ENCODE measurements at places on chromosomes 1 and 21.
A peak's percentile ranks its signal among the peaks of the same experiment; 100 is the strongest.

DNA sequence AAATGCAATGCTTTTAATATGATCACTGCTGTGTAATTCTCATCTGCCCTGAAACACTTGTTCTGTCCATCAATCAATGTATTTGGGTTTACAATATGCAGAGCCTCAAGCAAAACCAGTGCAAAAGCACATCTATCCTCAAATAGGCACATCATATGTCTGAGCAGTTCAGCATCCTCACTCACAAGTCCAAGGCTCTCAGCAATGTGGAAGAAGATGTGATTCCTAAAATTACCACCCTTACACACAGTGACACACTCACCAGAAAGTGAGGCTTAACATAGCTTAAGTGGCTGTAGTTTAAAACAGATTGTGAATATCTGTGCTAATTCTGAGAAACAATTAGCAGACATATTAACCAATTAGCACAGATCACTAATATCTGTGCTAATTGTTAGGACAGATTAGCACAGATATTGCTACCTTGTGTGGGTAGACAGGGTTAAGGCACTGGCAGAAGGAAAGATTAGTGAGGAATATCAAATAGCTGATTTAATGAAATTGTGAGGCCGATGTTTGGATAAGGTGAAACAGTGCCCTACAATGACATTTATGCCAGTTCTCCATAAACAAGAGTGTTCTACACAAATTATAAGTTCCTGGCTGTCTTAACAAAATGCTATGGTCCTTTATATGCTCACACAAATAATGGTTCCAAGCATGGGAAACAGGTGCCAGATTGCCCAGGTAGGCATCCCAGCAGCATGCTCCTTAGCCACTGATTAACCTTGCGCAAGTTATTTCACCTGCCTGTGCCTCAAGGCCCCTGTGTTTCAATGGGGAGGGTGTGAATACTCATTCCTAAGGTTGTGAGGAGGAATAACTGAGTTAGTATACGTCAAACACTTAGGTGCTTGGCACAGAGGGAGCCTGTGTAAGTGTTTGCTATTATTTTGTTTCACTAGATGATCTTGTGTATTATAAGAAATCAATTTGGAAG lies 41.7 kb downstream of the MRPL39 start:
- no peak for DNase-seq

GRCh38 chr1:204230211-204230610 lies 16.4 kb upstream of the GOLT1A start:
- no peak for DNase-seq

DNA sequence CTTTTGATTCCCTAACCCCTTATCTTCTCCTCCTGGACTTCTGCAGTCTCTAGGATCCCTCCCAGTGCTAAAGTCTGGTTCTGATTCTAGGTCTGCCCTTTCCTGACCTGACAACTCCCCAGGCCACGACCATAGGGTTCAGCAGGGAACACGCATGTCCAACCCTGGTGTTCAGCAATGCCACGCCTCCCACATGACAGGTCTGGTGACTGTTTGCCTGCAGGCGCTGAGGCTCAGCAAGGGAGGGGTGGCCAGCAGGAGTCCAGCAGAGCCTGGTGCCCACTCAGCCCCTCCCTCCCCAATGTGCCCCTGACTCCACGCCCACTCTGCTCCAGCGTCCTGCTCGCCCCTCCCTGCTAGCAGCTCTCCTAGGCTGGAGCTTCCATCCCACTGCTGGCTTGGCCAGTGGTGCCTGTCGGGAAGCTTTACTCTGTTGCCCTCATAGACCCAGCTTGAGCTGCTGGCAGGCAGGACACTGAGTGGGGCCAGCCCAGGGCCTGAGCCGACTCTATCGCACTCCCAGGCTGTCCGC lies 17.3 kb downstream of the SLC9A1 start:
- DNase-seq: peak; percentile 90

DNA sequence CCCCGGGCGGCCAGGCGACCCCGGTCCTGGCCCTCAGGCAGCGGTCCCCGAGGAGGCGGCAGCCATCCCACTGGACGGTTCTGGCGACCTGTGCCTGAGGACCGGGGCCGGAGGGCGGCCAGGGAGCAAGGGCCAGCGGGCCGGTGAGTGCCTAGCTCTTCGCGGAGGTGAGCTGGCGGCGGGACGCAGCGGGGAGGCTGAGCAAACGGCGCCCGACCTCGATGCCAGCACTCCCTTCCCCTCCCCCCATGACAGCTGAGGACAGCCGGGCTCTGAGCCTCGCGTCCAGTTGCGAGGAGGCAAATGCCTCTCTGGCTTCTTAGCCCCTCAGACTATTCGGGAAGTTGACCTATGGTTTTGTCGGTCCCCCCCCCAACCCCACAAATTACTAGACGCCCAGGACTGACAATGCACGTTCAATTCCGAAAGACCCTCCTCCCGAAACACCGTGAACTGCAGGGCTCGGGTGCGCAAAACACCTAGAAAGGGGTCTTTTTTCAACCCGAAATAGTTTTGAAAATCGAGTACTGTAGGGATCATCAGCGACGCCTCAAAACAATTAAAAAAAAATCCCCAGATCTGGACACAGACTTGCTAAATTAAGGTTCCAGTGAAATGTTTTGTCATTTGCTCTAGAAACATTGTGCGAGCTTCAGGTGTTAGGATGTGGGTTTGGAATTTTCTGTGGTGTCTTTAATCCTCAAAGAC lies 8.3 kb downstream of the CDKN2C start:
- peak; percentile 73 for DNase-seq

DNA sequence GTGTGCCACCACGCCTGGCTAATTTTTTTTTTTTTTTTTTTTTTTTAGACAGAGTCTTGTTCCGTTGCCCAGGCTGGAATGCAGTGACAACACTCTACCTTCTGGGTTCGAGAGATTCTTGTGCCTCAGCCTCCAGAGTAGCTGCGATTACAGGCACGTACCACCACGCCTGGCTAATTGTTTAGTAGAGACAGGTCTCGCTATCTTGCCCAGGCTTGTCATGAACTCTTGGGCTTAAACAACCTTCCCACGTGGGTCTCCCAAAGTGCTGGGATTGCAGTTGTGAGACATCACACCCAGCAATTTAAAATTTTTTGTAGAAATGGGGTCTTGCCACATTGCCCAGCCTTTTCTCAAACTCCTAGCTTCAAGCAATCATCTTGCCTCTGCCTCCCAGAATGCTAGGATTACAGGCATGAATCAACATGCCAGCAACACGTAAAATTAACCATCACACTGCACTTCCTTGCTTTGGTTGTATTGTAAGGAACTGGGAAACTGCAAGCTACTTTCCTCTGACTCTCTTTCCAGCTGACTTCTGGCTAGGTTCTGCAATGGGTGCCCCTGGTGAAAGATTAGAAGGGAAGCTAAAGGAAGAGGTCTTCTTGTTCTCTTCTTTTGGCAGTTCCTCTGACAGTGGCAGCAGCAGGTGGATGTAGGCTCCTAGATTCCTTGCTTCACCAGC lies 13.9 kb upstream of the IL6R start:
- DNase-seq: no peak

- DNase-seq: peak; percentile 95
Measured at GRCh38 chr1:1758692-1759455, 19.4 kb downstream of the NADK start.

- DNase-seq: peak; percentile 45
Measured at GRCh38 chr1:98336472-98337083, 324.9 kb upstream of the SNX7 start.

DNA sequence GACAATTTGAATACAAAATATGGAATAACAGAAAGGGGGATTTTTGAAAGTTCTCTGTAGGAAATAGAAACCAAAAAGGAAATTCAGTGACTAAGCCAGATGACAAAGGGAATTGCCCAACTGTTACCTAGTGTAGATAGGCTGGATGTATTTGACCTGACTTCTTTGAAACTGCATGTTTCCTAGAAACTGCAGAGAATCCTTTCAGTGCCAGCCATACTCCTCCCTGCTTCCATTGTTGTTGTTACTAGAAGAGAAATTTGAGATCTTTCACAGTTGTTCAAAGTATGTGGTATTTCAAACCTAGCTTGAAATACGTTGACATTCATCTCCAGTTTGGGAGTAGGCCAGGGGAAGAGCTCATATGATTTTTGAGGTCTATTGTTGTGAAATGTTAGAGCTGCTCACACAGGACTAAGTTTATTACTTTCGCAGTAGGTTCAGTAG lies 1.8 kb upstream of the GBP5 start:
- no peak for DNase-seq

GRCh38 chr1:88662723-88663122 lies 21.4 kb upstream of the PKN2 start:
- no peak for DNase-seq

DNA sequence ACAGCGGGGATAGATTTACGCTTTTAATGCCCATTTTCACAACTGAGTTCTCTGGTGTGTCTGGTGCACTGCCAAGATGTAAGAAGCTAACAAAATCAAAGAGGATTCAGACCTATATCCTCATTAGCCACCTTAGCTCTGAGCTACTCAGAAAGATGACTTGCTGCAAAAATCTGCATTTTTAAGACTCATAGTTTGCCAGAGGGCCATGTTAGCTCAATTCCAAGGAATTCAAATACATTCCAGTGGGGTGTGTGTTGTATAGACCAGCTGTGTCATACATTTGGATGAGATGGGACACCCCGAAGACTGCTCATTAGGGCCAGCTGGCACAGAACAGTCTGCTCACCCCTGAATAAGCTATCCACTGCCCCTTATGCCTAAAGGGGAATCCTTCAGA lies 8.9 kb downstream of the DENND2D start:
- no peak for DNase-seq

GRCh38 chr21:43025636-43026180 lies 49.9 kb downstream of the CBS start:
- DNase-seq: no peak

- no peak for DNase-seq
Measured at GRCh38 chr1:6913086-6913485, 127.8 kb downstream of the CAMTA1 start.

- DNase-seq: no peak
Measured at GRCh38 chr21:46062471-46063211, 35.3 kb upstream of the COL6A2 start.

GRCh38 chr21:44884097-44884496 lies 10.6 kb upstream of the PTTG1IP start:
- DNase-seq: no peak

GRCh38 chr1:220761688-220762427 lies 13.7 kb downstream of the MTARC2 start:
- peak; percentile 83 for DNase-seq

GRCh38 chr1:115239426-115239825 lies 98.6 kb downstream of the NGF start:
- no peak for DNase-seq

DNA sequence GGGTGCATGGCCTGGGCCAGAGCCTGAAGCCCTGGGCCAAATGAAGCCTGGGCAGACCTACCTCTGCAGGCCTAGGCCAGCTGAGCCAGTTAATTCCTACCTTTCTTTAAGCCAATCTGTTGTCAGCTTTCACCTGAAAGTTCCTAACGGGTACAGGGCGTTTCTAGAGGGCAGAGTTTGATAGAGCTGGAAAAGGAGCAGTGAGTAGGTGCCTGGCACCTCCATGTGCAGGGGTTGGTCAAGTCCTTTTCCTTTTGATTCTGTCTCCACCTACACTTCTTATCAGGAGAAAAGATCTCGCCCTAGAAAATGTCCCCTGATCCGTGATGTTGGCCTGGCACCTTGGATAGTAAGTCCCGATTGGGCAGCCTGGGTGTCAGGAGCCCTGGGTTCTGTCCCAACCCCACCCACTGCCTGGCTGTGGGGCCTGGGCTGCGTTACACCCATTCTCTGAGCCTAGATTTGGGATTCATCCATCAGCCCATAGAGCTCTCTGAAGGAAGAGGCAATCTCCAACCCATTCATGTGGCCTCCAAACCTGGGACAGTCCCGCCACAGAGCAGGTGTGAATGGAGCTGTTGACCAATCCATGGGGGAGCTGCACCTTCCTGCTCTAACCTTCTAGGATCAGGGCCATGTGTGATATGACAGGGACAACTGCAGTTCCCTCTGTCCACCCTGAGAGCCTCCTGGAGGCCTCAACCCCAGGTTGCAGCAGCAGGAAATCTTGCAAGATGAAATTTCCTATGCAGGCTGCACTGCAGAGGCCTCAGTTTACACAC lies 304.3 kb downstream of the MATN1 start:
- DNase-seq: no peak

- peak; percentile 67 for DNase-seq
Measured at GRCh38 chr1:244615301-244615700, 37.6 kb upstream of the DESI2 start.

- DNase-seq: no peak
Measured at GRCh38 chr1:87473203-87473661, 144.6 kb downstream of the LMO4 start.

DNA sequence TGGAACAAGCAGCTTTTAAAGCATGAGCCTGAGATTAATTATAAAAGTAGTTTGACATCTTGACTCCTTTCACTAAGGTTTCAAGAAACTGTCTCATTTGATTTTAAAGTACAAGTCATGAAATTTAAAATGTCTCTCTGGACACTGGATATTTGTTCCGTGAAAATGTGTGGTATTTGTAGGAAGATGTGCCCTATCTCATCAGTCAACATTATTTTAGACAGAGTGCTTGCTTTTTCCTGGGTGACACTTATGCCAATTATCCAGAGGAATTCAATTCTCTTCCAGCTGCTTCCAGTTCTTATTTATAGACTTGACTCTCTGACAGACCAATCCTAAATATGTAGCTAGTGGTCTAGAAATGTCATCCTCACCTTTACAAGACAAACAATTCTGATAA lies 300.4 kb downstream of the PLA2G4A start:
- no peak for DNase-seq

DNA sequence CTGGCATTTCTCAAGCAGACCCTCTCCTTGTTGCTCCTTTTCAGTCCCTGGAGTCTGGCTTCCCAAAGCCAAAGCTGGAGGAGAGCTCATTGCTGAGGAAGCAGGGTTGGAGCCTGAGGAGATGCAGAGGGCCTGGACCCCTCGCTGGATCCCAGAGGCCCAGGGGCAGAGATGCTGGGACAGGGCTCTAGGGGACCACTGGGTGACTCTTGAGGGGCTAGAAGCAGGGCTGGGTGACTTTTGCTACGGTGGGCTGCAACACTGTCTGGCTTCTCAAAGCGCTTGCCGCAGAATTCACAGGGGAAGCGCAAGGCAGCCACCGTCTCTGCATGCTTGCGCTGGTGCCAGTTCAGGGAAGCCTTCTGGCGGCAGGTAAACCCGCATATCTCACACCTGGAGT lies 8.8 kb downstream of the ZNF692 start:
- no peak for DNase-seq

GRCh38 chr1:17112496-17113236 lies 6.6 kb downstream of the PADI2 start:
- DNase-seq: no peak

DNA sequence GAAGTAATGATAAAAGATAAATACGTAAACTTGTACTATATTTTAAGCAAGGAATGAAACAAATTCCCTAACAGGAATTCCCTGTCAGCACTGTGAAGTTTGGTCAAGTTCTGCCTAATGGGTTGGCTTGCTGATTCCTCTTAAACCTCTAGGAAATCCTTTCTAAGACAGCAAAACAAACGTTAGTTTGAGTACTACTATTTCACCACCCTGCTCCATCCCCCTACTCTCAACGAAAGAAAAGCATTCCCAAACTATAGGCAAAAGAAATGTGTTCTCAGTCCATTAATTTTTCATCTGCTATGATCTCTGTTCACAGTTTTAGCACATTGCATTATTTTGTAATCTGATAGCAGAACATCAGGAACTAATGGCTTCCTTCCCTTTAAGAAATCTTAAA lies 16.1 kb downstream of the SERPINC1 start:
- no peak for DNase-seq

Data from stomach (tissue), 19 donors.